Left ventricle myocardium inferior (tissue), 1 donor: ENCODE measurements at places on chromosomes 7 and 10. TPM values are rescaled to one million over a fixed set of nuclear protein-coding genes. Genes with fewer than 3 reads are reported as not detected.

The CNPY1 gene
- not detected for total RNA-seq

The SPDYE5 gene
- not detected for total RNA-seq

The GPR15LG gene
- not detected for total RNA-seq

The LIPM gene
- not detected for total RNA-seq

The SLC26A5 gene
- not detected for total RNA-seq

The AGFG2 gene
- total RNA-seq: 26.6 TPM

The CPA4 gene
- not detected for total RNA-seq

The THNSL1 gene
- total RNA-seq: 5.3 TPM

The CDNF gene
- total RNA-seq: 1.5 TPM

The MSMB gene
- total RNA-seq: not detected

The VWDE gene
- total RNA-seq: not detected

The AKR1C4 gene
- not detected for total RNA-seq

The CNNM1 gene
- 0.19 TPM for total RNA-seq

The ELMO1 gene
- 10.0 TPM for total RNA-seq

The OTUD1 gene
- total RNA-seq: 19.5 TPM

The ZNF117 gene
- total RNA-seq: 3.2 TPM

The INA gene
- not detected for total RNA-seq

The GGCT gene
- 18.9 TPM for total RNA-seq

The ST8SIA6 gene
- total RNA-seq: 10.1 TPM

The XRCC2 gene
- 0.60 TPM for total RNA-seq

The TYW1B gene
- 2.5 TPM for total RNA-seq

The MUC12 gene
- total RNA-seq: 0.30 TPM

The OR2A1 gene
- not detected for total RNA-seq

The PRXL2A gene
- total RNA-seq: 101 TPM

The NRG3 gene
- 0.11 TPM for total RNA-seq
